ENCODE measurements at places on chromosomes 1 and 21. TPM values are rescaled to one million over a fixed set of nuclear protein-coding genes. Genes with fewer than 3 reads are reported as not detected.

TSSK3 gene
- total RNA-seq: not detected

TEDDM1 gene
- total RNA-seq: not detected

DNA sequence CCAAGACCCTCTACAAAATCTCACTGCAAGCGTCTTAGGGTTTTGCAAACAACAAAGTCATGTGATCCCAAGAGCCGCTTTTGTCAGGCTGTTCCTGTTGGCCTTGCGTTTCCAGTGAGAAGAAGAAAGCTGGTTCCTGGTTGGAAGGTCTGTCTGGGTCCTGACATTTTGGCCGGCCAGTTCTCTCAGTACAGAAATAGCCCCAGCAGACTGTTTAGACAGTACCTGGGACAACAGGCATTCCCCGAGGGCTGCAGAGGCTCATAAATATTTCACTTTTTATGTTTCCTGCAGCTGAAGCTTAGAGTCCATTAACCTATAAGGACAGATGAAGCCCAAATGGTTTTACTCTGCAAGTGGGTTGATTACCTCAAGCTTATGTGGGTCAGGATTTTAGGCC is 8.6 kb downstream of the GPR137B start:
- no peak for DNase-seq

DNA sequence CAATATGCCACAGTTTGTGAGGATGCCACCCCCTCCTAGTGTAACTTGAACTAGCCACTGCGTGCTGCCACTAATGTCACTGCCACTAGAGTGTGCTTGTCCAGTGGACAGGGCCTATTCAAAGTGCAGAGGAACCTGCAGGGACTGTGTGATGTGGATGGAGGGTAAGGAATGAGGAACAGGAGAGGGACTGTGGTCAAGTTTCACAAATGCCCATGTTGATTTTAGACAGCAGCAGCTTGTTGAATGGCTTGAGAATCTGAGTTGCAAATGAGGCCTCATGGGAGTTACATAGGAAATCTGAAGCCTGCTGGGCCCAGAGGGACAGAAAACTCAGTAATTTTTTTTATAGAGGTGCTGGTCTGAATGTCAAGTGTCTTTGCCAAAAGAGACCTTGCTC is 112.3 kb downstream of the HHAT start:
- DNase-seq: no peak

CA14 gene
- not detected for total RNA-seq

CLEC20A gene
- total RNA-seq: not detected

DNA sequence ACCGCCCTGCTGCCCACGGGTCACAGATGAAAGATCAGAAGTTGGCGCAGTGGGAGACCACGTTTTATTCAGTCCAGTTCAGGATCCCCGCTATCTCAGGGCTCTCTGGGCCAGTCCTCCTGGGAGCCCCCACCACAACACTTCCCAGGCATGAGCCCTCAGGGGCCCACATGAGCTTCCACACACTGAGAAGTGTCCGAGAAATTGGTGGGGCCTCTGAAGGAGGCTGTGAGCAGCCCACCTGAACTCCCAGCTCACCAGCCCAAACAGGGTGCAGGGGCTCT is 12.1 kb downstream of the TRIM46 start:
- DNase-seq: no peak

DNA sequence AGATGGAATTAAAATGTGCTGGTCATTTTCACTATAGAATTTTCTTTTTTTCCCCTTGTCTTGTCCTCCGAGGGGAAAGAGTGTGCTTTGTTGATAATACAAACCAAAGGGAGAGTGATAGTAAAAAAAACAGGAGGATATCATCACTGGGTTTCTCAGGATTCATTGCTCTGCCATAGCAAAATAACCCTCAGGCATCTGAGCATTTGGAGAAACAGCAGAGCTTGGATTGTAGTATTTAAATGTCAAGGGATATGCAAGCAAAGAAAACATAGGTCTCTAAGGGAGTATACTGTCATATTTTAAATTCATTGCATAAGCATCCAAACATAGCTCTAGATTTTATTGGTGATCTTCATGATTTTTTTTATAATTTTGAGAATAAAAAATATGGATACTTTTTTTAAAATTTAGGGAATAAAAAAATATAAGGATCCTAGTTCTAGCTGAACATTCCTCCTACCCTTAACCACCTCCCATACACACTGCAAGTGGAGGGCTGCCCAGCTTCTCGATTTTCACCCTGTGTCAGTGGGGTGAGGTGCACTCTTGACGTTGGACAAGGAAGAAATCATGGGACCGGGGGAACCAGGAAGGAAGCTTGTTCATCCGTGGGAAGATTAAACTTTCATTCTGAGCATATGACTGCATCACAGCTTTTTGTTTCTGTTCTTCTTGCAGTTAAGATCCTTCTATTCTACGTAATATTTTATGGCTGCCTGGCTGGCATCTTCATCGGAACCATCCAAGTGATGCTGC is 4.4 kb downstream of the ATP1B1 start:
- no peak for DNase-seq

DNA sequence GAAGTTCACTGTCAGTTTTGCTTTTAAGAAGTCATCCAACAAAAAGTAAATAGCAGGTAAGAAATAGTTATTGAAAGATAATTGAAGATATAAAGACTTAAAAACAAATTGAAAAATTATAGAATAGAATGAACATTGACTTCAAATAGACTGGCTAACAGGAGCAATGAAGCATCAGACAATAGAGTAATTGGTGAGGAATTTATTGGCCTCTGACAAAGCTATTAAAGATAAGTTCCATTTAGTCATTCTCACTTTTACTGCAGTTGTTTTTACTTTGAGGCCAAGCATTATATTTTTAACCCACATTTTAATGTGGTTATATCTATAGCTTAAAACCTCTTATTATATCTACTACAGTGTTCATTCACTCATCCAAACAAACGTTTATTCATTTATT is 228.8 kb upstream of the ADGRL2 start:
- DNase-seq: no peak

- DNase-seq: no peak
Observed at GRCh38 chr1:30663596-30664091, 59.7 kb downstream of the MATN1 start.

RPE65 gene
- total RNA-seq: not detected

GJA5 gene
- total RNA-seq: 0.70 TPM

- DNase-seq: no peak
Observed at GRCh38 chr1:155207806-155208540, at the start of gene THBS3. TSS of gene THBS3 (minus strand) at chr1:155207897. CDS start at chr1:155207876, 21 bp downstream.

GRCh38 chr1:179169616-179170467 is 59.6 kb downstream of the ABL2 start:
- no peak for DNase-seq

TSPAN1 gene
- total RNA-seq: 229 TPM
